ENCODE measurements at places on chromosomes 13 and 19.

DNA sequence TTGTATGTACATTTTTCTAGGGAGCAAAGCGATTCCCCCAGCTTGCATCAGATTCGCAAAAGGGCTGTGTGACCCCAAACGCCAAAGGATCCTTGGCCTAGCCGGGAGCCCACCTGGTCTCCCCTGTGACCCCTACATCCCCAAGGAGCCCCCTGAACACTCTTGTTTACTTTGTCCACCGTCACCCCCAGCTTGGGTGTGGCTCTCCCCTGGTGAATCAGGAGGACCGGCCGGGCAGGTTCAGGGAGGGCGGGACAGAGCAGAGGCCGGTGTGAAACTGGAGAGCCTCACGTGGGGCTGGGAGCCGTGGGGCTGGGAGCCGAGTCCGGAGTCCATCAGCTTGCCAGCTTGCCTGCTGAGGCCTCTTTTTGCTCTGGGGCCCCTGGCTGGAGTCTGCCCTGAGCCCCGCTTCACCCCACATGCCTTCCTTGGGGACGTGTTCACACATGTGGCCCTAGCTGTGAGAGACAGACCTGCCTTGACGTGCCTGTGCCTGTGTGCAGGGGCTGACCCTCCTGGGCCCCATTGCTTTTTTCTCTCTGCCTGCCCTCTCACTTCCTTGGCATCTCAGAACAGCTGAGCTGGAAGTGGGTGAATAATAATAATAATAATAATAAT lies 2.0 kb downstream of the ITPKC start:
- no peaks in the 10 kb centered on the region for H3K27me3 ChIP-seq
- H3K36me3 ChIP-seq = no peaks in the 10 kb centered on the region
- peaks cover 18% of the 10 kb centered on the region for H3K4me1 ChIP-seq

GRCh38 chr19:37980419-37981170 lies 73.6 kb downstream of the SIPA1L3 start:
- peak overlapping the region; percentile 95 for H3K27ac ChIP-seq
- no peak for DNase-seq
- peaks cover 5% of the 10 kb centered on the region for H3K36me3 ChIP-seq
- H3K27me3 ChIP-seq = no peaks in the 10 kb centered on the region
- H3K4me3 ChIP-seq = 0 out of 2 replicates have a peak overlapping the region, but pooled peaks have one; percentile 38

- H3K27ac ChIP-seq = peak overlapping the region; percentile 62
- H3K4me1 ChIP-seq = peaks cover 9% of the 10 kb centered on the region
- no peak for DNase-seq
- peak overlapping the region; percentile 85 for H3K4me3 ChIP-seq
- no peaks in the 10 kb centered on the region for H3K27me3 ChIP-seq
Measured at GRCh38 chr19:27792576-27793127, 1420.3 kb downstream of the UQCRFS1 start.

- no peak overlapping the region for H3K27ac ChIP-seq
- no peaks in the 10 kb centered on the region for H3K36me3 ChIP-seq
- no peak overlapping the region for H3K4me3 ChIP-seq
- H3K27me3 ChIP-seq = no peaks in the 10 kb centered on the region
Measured at GRCh38 chr13:76383676-76384461, 502.3 kb downstream of the KCTD12 start.

- no peaks in the 10 kb centered on the region for H3K36me3 ChIP-seq
- no peak for DNase-seq
- no peaks in the 10 kb centered on the region for H3K27me3 ChIP-seq
- H3K4me1 ChIP-seq = no peaks in the 10 kb centered on the region
- no peak overlapping the region for H3K4me3 ChIP-seq
Measured at GRCh38 chr19:8821748-8822241, 10.3 kb downstream of the ZNF558 start.

DNA sequence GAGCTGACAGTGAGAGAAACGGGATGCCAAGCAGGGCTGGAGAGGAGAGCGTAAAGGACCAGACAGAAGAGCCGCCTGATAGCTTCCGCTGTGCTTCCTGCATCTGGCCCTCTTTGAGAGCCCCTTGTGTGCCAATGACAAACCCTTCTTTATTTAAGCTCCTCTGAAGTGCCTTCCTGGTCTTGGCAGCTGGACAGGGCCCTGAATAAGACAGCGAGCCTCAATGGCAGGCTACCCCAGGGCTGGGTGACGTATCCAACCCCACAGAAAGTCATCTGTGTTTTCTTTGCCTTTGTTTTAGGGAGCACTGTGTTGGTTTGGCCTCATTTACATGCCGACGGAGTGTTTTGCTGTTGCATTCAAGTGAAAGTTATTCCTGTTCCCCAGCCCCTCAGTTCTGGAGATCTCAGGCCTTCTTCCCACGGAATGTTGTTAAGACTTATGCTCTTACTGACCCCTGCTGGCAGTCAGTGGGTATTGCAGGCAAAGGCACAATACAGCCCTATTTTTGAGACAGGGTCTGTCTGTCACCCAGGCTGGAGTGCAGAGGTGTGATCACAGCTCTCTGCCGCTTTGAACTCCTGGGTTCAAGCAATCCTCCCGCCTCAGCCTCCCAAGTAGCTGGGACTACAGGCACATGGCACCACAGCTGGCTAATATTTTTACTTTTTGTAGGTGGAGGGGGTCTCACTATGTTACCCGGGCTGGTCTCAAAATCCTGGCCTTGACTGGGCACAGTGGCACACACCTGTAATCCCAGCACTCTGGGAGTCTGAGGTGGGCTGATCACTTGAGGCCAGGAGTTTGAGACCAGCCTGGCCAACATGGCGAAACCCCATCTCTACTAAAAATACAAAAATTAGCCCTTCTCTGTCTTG lies 16.8 kb downstream of the CCL25 start:
- no peak overlapping the region for H3K27ac ChIP-seq
- H3K27me3 ChIP-seq = no peaks in the 10 kb centered on the region
- H3K4me1 ChIP-seq = peaks cover 10% of the 10 kb centered on the region
- H3K4me3 ChIP-seq = no peak overlapping the region
- H3K36me3 ChIP-seq = no peaks in the 10 kb centered on the region
- DNase-seq = no peak

DNA sequence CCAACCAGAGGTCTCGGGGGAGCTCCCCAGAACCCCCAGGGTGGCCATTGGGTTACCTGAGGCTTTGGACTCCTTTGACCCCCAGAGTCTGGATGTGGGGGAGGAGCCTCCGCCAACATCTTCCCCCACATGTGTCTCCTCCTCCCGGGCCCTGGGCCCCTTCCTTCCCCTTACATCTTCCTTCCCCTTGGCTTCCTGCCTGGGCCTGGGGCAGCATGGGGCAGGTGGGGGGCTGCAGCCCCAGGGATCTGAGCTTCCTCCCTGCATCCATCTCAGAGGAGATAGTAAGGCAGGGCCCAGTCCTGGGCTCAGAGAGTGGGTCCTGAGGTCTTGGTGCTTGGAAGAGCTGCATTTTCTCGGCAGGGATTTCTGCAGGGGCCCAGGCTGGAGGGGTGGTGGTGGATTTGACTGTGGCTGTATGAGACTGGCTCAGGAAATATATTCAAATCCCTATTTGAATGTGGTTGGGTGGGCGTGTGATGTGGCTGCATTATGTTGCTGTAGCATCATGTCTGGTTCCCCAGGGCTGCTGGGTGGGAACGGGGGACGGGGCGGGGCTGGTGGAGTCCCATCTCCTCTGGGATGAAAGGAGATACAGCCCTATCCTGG lies 919 bp downstream of the VAV1 start:
- H3K4me3 ChIP-seq = peak overlapping the region; percentile 96
- H3K27ac ChIP-seq = peak overlapping the region; percentile 94
- no peaks in the 10 kb centered on the region for H3K27me3 ChIP-seq
- peaks cover 26% of the 10 kb centered on the region for H3K4me1 ChIP-seq
- no peaks in the 10 kb centered on the region for H3K36me3 ChIP-seq
- peak; percentile 64 for DNase-seq

GRCh38 chr13:94620286-94620896 lies 18.7 kb downstream of the GPR180 start:
- H3K27me3 ChIP-seq = no peaks in the 10 kb centered on the region
- no peak for DNase-seq
- no peaks in the 10 kb centered on the region for H3K36me3 ChIP-seq
- no peak overlapping the region for H3K27ac ChIP-seq
- no peak overlapping the region for H3K4me3 ChIP-seq
